ENCODE measurements at places on chromosomes 7 and 10. TPM values are rescaled to one million over a fixed set of nuclear protein-coding genes. Genes with fewer than 3 reads are reported as not detected.

Gene GPR85
- total RNA-seq: not detected

Gene ADAMTS14
- 0.09 TPM for total RNA-seq

Gene KEL
- 0.08 TPM for total RNA-seq

Gene PRSS37
- not detected for total RNA-seq

Gene ELAPOR2
- 0.06 TPM for total RNA-seq

Gene SPDYE1
- total RNA-seq: not detected
